Chondrocyte (in vitro differentiated cells): ENCODE measurements at places on chromosomes 3 and 15.

DNA sequence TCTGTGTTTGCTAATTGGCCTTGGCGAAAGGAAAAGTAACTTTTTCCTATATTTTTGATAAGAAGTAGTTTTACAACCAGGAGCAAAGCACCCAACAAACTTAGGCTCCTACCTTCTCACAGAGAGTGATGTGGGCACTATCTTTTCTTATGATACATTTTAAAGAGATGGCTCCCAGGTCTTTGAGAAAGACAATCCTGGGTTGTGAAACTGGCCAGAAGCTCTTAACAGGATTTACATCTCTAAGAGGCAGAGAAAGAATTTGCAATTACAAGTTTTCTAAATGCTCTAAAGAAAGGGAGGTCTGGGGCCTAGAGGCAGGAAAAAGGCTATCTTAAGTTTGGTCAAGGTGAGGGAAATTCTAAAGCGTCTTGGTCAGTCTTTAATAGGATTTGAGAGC lies 609.7 kb downstream of the VGLL3 start:
- no peak for DNase-seq

- DNase-seq: no peak
Measured at GRCh38 chr15:48470096-48470495, 138.9 kb downstream of the DUT start.

DNA sequence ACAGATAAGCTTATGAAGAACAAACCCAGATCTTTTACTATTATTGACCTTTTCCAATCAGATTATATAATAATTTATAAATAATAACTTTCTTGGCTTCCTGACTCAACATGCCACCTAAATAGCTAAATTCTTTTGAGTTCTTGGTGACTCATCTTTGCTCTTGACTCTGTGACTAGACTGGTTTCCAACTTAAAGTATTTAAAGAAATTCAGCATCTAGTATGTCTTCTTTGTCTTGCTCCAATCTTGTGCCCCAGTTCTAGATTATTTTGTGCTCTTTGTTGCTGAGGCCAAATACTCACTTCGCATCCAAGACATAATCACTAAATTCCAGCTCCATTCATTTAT lies 483.2 kb upstream of the TBL1XR1 start:
- DNase-seq: no peak

- DNase-seq: no peak
Measured at GRCh38 chr15:99015698-99016568, 8.3 kb upstream of the PGPEP1L start.

- DNase-seq: no peak
Measured at GRCh38 chr15:38563723-38564519, 693 bp downstream of the RASGRP1 start.

DNA sequence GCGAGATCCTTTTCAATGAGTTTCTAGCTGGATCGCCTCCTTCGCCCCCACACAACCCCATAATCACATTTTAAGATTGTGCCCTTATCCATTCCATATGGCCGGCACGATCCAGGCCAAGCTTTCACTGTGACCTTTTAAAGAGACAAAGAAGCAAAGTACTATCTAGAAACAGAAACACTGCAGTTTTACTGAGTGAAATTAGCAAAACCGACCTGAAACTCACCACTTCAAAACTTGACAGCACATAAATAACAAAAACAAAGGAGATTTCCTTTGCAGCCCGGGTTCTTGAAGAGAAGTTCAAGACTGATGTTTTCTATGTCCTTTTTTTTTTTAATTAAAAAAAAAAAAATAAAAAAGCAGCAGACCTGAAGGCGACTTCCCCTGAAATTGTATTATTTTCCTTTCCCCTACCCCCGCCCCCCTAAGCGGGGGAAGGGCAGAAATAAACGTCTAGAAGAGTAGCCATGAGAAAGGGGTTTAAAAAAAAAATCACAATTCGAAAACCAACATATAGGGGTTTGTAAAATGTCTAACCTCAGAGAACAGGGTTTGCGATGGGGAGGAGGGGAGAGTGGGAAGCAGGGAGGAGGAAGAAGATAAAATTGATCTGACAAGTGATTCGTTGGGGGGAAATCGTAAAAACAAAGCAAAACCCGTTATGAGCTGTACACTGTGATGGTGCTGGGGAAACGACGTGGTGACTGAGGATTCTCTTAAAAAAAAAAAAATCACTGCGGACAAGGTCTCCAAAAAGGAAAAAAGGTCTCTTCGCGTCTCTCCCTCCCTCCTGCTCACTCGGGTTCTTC lies 1.5 kb downstream of the SATB1 start:
- DNase-seq: no peak

GRCh38 chr3:136898954-136899353 lies 36.9 kb downstream of the NCK1 start:
- DNase-seq: no peak

GRCh38 chr3:100045696-100046095 lies 68.6 kb downstream of the FILIP1L start:
- DNase-seq: no peak

GRCh38 chr15:38627689-38628277 lies 63.2 kb upstream of the RASGRP1 start:
- no peak for DNase-seq

DNA sequence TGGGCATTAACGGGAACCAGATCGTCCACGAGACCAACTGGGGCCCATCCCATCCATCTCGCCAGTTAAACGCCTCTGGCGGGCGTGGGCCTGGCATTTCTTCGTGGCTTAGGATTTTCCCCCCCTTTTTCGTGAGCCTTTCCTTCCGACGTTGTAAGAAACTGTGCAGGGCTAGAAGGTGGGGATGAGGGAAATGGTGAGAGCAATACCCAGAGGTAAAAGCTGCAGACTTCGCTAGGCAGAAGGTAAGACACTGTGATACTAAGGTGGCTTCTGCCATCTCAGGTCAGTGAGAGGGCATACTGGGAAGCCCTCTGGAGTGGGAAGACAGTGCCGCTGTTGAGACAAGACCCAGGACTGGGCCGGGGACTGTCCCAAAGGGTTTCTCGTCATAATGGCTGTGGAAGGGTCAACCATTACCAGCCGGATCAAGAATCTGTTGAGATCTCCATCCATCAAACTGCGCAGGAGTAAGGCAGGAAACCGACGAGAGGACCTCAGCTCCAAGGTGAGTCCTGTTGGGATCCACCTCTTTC lies 666 bp downstream of the MAPKBP1 start:
- no peak for DNase-seq

DNA sequence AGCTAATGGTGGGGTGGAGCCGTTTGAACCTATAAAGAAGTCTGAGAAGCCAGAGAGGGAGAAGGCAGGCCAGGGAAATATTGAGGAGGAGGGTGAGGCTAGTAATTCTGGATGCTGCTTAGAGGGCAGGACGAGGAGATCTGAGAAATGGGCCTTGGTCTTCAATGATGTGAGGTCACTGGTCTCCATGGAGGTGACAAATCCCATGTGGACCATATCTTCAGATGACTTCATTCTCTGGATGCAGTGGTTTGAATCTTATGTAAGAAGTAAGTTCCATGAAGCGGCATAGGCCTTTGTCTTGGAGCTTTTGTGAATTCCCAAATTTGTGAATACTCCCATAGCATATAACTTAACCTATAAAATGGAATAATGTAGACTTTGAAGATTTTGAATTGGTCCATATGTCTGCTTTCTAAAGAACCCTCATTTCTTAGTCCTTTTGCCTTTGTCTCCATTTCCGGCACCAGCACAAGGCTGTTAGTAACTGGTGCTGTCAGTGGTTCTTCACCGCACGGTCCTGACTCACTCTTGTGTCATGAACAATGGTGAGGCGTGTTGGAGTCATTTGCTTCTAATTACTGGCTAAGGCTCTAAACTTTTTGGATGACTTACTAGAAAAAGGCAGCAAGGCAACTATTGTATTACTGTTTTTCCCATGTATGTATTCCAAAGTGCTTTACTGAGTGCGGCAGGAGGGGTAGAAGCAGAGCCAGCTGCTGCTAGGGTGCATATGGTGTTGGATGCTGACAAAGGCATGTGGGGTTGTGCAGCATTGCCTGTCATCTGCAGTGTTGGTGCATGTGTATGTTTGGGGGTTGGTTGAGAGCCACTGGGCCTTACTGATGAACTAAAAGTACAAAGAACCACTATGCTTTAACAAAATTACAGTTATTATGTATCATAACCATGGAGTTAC lies 279.3 kb upstream of the C2CD4B start:
- no peak for DNase-seq

- no peak for DNase-seq
Measured at GRCh38 chr15:73598530-73599160, 34.5 kb downstream of the NPTN start.

- DNase-seq: no peak
Measured at GRCh38 chr15:42010434-42010833, 10.4 kb downstream of the PLA2G4E start.

GRCh38 chr3:183802989-183803388 lies 22.4 kb downstream of the MAP6D1 start:
- no peak for DNase-seq

GRCh38 chr3:68560728-68561127 lies 371.6 kb downstream of the TAFA4 start:
- no peak for DNase-seq

- no peak for DNase-seq
Measured at GRCh38 chr15:96838081-96838480, 507.6 kb downstream of the NR2F2 start.

DNA sequence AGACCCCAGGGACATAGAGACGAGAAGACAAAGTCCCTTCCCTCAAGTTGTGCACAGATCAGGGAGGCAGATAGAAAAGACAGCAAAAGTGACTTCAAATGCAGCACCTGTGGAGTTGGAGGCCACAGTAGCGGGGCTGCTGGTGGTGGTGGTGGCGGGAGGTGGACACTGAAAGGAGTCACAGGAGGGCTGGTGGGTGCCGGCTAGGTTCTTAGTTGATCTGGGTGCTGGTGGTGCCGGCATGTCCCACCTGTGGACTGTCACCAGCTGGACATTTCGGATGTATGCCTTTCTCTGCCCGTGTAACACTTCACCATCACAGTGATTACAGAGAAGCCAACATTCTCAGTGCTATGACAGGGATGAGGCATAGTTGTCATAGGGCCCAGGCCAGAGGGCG lies 49.2 kb upstream of the MTMR10 start:
- DNase-seq: no peak

DNA sequence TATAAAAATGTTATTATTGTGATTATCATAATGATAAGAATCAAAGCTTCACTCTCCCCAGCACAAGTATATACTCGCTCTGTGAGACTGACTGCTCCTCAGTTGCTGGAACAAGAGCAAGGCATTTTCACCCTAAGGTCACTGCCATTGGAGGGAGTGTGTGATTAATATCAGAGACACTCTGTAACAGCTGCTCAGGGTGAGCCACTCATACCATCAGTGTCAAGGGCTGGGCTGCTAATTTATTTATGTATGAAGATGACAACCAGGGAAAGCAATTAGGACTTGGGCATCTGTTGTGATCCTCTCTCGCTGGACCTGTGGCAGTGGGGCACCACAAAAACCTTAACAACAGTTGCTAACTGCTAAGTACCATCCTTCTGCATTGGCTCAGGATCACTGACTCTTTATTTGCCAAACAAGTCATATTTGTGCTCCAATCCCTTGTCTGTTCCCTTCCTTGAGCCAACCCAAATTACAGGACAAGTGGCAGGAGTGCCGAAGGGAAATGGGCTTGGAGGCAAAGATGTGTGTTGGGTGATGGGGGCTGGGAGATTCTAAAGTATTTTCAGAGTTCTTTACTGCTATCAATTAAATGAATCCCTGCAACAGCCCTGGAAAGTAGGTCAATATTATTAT lies 297.5 kb upstream of the STT3B start:
- no peak for DNase-seq

- no peak for DNase-seq
Measured at GRCh38 chr15:20357481-20358065, 184.0 kb downstream of the GOLGA6L6 start.

GRCh38 chr3:179045719-179046402 lies 25.7 kb downstream of the ZMAT3 start:
- no peak for DNase-seq

- no peak for DNase-seq
Measured at GRCh38 chr3:79063624-79064023, 704.2 kb downstream of the ROBO1 start.

GRCh38 chr3:172159962-172160538 lies 120.7 kb downstream of the FNDC3B start:
- DNase-seq: no peak

GRCh38 chr3:106485802-106486201 lies 617.0 kb upstream of the CBLB start:
- DNase-seq: no peak

DNA sequence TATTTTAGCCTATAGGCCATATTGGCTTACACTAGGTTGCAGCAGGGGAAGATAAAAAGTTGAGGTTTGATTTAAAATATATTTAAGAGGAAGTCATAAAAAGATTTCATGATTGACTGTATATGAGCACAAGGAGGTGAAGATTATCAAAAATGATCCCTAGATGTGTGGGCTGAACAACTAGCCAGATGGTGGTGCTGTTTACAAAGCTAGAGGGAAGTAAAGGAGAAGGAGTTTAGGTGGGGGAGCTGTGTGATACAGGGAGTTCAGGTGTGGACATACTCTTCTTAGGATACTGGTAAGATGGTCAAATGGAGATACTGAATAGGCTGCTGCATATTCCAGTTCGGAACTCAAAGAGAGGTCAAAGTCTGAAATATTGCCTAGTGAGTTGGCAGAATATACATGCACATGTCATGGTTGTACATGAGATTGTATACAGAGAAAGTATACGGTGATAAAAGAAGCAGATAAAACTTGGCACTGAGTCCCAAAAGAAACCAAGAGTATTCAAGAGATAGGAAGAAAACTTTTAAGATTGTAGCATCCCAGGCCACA lies 727.8 kb downstream of the NLGN1 start:
- no peak for DNase-seq

GRCh38 chr3:57046101-57046765 lies 14.2 kb upstream of the SPATA12 start:
- DNase-seq: no peak

DNA sequence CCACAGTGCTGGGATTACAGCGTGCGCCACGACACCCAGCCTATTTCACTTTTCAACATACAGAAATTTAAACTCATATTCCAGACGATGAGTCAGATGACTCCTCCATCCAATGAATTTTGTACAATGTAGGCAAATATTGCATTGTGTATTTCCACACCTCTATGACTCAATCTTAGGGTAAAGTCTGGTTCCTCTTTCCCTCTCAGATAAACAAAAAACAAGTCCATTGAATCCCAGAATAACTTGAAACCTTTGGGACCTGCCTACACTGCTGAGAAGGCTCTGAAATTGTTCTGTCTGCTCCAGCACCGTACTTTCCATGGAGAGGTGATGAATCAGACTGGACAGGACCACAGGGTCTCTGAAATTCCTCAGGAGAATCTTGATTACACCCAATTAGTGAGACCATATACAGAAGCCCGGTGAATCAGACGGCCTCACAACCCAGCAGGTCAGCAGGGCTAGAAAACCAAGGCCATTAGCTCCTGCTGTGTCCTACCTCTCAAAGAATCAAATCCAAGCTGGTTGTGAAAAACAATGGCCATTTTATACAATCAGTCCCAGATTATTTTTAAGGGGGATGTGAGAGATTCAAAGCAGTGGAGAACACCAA lies 112.6 kb downstream of the ERC2 start:
- DNase-seq: no peak
